ENCODE measurements at places on chromosomes 6 and 20.

GRCh38 chr6:34573567-34574183 lies 17.5 kb upstream of the SPDEF start:
- peaks cover 3% of the 10 kb centered on the region for H3K27me3 ChIP-seq
- no peaks in the 10 kb centered on the region for H3K36me3 ChIP-seq
- no peak overlapping the region for H3K27ac ChIP-seq
- DNase-seq: no peak
- no peaks in the 10 kb centered on the region for H3K4me1 ChIP-seq

DNA sequence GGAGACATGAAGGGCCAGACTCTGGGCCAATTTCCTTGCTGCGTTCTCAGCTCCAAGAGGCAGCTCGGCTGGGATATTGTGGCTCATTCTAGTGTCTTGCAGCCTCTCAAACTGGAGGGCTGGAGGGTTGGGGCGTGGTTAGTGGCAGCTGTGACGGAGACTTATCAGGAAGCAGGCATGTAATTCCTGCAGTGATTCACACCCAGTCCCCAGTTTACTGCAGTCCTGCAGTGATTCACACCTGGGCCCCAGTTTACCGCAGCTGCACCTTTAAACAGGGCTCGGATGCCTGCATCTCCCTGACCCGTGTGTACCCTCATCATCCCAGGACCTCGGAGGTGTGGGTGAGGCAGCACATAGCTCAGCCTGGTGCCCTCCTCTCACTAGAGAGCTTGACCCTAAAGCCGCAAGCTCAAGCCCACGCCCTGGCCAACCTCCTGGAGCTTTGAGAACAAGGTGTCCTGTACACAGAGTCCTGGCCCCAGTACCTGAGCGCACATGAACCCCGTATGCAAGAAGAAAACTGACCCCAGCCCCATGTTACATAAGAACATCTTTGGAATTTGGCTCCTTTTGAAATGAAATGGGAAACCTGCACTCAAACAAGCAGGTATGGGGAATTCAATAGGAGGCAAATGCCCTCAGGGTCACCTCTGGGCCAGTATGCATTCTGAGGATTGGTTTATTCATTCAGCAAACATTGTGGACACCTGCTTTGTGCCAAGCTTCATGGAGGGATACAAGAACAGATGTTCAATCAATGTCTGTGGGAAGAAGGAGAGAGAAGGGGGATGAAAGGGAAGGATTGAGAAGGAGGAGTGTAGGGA lies 55.3 kb upstream of the FAM83D start:
- H3K27ac ChIP-seq: peak overlapping the region; percentile 94
- peaks cover 88% of the 10 kb centered on the region for H3K4me1 ChIP-seq
- peaks cover 66% of the 10 kb centered on the region for H3K36me3 ChIP-seq
- peak overlapping the region; percentile 40 for H3K4me3 ChIP-seq
- peak; percentile 56 for DNase-seq

GRCh38 chr6:137076277-137077068 lies 31.7 kb upstream of the IL20RA start:
- H3K4me1 ChIP-seq: no peaks in the 10 kb centered on the region
- peaks cover 32% of the 10 kb centered on the region for H3K27me3 ChIP-seq
- no peak overlapping the region for H3K27ac ChIP-seq

- H3K4me1 ChIP-seq: peaks cover 29% of the 10 kb centered on the region
- peak overlapping the region; percentile 59 for H3K27ac ChIP-seq
- H3K4me3 ChIP-seq: no peak overlapping the region
- H3K36me3 ChIP-seq: peaks cover 78% of the 10 kb centered on the region
- no peaks in the 10 kb centered on the region for H3K27me3 ChIP-seq
Measured at GRCh38 chr6:7201444-7201731, 93.6 kb downstream of the RREB1 start.

DNA sequence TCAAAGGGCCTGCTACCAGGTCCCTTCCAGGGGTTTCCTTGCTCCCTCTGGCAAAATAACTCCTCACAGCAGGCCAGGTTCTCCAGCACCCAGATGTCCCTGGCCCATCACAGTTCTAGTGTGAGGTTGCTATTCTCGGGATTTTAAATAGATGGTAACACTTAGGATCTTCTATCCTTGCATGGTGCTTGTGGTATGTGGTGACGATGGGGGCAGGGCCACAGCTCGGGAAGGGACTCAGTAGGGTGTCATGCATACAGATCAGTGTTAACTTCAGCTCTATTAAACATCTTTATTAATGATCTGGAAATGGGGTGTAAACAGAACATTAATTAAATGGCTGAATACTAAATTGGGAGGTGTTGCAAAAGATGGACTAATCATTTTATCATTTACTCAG lies 323.8 kb downstream of the QKI start:
- H3K27ac ChIP-seq: no peak overlapping the region
- no peaks in the 10 kb centered on the region for H3K4me1 ChIP-seq
- DNase-seq: no peak
- H3K4me3 ChIP-seq: no peak overlapping the region
- H3K36me3 ChIP-seq: no peaks in the 10 kb centered on the region

GRCh38 chr6:38714239-38715015 lies 684 bp upstream of the DNAH8 start:
- no peaks in the 10 kb centered on the region for H3K36me3 ChIP-seq
- peaks cover 30% of the 10 kb centered on the region for H3K4me1 ChIP-seq
- no peak for DNase-seq
- peaks cover 26% of the 10 kb centered on the region for H3K27me3 ChIP-seq
- peak overlapping the region; percentile 70 for H3K27ac ChIP-seq
- H3K4me3 ChIP-seq: peak overlapping the region; percentile 67

DNA sequence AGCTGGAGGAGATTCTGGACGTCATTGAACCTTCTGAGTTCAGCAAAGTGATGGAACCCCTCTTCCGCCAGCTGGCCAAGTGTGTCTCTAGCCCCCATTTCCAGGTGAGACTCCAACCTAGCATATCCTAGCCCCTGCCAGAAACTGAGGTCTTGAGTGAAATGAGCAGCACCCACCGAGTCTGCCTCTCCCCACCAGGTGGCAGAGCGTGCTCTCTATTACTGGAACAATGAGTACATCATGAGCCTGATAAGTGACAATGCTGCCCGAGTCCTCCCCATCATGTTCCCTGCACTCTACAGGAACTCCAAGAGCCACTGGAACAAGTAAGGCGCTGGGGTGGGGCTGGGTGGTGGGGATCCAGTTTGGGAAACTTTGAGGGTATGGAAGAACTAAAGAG lies 4.6 kb downstream of the MEA1 start:
- H3K27me3 ChIP-seq: no peaks in the 10 kb centered on the region
- H3K4me3 ChIP-seq: no peak overlapping the region
- peaks cover 86% of the 10 kb centered on the region for H3K36me3 ChIP-seq
- peak; percentile 55 for DNase-seq
